ENCODE measurements at places on chromosomes 16 and 17. TPM values are rescaled to one million over a fixed set of nuclear protein-coding genes. Genes with fewer than 3 reads are reported as not detected.

- no peaks in the 10 kb centered on the region for H3K36me3 ChIP-seq
- no peaks in the 10 kb centered on the region for H3K4me1 ChIP-seq
- no peak overlapping the region for H3K4me3 ChIP-seq
- 0 out of 2 replicates have a peak, but pooled peaks cover 3% of the 10 kb centered on the region for H3K27me3 ChIP-seq
- DNase-seq, result no peak
These were observed 25.8 kb downstream of the ASIC2 start for GRCh38 chr17:33267271-33267790.

- peaks cover 19% of the 10 kb centered on the region for H3K4me1 ChIP-seq
- H3K4me3 ChIP-seq, result no peak overlapping the region
- H3K36me3 ChIP-seq, result no peaks in the 10 kb centered on the region
- H3K27me3 ChIP-seq, result no peaks in the 10 kb centered on the region
These were observed 12.5 kb downstream of the SLC22A31 start for GRCh38 chr16:89187770-89188392.

DNA sequence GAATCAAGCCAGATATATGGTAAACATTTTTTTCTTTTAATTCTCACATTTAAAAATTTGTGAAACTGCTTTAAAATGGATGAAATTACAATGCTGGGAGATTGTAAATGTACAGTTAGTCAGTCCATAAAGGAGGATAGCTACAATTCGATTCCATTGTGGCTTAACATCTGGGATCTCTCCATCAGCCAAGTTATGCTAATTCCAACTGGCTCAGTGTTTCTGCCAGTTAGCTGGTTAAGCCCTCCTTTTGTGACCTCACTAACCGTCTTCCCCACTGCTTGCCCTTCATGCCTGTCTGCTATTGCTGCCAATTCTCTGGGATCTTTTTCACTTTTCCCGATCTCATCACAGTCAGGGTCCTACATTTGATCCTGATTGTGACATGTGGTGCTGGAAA is 1347.6 kb downstream of the CDH11 start:
- H3K36me3 ChIP-seq, result no peaks in the 10 kb centered on the region
- DNase-seq, result no peak
- no peak overlapping the region for H3K4me3 ChIP-seq
- no peaks in the 10 kb centered on the region for H3K4me1 ChIP-seq
- no peak overlapping the region for H3K27ac ChIP-seq

GRCh38 chr16:49833085-49833484 is 22.8 kb downstream of the ZNF423 start:
- DNase-seq, result no peak
- no peak overlapping the region for H3K27ac ChIP-seq
- H3K36me3 ChIP-seq, result no peaks in the 10 kb centered on the region
- no peaks in the 10 kb centered on the region for H3K4me1 ChIP-seq

DNA sequence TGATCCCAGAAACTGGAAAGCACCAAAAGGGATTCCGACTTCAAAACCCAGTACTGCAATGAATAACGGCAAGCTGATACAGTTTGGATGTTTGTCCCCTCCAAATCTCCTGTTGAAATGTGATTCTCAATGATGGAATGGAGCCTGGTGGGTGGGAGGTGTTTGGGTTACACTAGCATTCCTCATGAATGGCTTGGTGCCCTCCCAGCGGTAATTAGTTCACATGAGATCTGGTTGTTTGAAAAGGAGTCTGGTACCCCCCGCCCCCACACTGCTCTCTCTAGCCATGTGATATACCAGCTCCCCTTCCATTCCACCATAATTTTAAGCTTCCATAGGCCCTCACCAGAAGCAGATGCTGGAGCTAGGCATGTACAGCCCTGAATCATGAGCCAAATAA is 40.1 kb downstream of the RANBP10 start:
- H3K27ac ChIP-seq, result no peak overlapping the region
- H3K4me1 ChIP-seq, result 0 out of 2 replicates have a peak, but pooled peaks cover 4% of the 10 kb centered on the region
- DNase-seq, result no peak
- no peak overlapping the region for H3K4me3 ChIP-seq
- H3K36me3 ChIP-seq, result no peaks in the 10 kb centered on the region

Gene EPX
- total RNA-seq, result not detected
